GM12892 (cell line): ENCODE measurements at places on chromosomes 7 and 10.

DNA sequence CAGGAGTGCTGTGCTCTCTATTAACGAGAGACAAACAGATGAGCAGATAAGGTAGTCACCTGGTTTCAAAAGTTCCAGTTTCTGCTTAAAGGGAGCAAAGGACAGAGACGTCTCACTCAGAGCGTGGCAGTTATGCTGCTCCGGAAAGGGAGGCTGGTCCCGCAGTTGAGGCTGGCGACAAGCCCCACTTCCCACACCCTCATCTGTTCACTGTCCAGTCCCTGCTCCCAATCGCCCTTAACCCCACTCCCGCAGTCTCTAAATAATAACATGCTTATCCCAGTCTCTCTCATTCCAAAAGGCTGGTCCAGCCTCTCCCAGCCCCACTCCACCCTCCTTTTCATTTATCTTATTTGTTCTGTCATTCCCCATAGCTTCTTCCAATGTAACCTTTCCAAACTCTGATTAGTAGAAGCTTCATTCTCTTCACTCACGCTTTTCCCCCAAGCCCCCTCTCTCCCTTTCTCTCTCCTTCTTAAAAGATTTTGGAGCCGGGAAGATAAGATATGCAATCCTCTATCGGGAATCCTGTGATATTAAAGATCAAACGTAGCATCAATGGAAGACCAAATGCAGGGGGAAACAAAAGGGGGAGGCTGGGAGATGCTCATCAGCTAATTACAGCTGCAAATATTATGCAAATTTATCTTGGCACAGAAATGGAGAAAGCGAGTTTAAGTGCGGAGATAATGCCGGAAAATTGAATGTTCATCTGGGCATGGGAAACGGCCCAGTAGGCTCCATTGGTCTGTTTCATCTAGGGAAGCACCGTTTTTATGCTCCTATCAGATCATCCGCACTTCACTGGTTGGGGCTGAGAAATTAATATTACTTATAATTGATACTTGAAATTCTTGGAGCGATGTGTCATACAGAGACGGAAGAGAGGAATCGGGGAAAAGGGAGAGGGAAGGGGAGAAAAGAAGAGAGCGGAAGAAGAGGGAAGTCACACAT is 16.3 kb upstream of the GATA3 start:
- no peak for DNase-seq

DNA sequence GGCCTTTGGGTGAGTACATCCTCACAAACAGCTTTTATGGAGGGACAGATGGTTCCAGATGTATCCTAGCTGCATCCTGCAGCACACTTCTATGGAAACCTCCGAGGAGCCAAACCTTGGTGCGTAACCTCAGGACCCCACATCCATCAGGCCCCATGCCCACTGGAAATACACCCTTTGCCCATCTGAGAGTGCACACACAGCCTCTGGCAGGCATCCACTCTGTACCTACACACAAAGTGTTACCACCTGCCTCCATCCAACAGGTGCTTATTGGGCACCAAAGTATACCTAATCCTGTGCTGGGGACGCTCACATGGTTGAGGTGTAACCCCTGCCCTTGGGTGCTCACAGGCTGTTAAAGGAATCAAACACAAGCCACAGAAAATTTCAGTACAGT is 117.9 kb downstream of the ADCY1 start:
- DNase-seq = no peak

GRCh38 chr10:44857363-44858016 is 53.6 kb upstream of the TMEM72 start:
- peak; percentile 68 for DNase-seq

GRCh38 chr7:13062631-13063030 is 375.2 kb downstream of the ARL4A start:
- DNase-seq = no peak

GRCh38 chr10:124129471-124129870 is 36.1 kb upstream of the CHST15 start:
- DNase-seq = no peak

DNA sequence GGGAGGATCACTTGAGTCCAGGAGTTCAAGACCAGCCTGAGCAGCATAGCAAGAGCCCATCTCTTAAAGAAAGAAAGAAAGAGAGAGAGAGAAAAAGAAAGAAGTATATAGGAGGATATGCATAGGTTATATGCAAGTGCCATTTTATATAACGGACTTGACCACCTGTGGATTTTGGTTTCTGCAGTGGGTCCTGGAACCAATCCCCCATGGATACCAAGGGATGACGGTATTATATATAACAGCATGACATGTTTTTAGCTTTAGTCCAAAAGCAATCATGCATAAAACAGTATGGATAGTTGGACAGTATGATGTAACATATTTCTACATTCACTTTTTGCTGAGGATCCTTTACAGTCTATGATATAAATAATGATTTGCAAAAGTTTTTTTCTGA is 45.3 kb downstream of the DLD start:
- no peak for DNase-seq

DNA sequence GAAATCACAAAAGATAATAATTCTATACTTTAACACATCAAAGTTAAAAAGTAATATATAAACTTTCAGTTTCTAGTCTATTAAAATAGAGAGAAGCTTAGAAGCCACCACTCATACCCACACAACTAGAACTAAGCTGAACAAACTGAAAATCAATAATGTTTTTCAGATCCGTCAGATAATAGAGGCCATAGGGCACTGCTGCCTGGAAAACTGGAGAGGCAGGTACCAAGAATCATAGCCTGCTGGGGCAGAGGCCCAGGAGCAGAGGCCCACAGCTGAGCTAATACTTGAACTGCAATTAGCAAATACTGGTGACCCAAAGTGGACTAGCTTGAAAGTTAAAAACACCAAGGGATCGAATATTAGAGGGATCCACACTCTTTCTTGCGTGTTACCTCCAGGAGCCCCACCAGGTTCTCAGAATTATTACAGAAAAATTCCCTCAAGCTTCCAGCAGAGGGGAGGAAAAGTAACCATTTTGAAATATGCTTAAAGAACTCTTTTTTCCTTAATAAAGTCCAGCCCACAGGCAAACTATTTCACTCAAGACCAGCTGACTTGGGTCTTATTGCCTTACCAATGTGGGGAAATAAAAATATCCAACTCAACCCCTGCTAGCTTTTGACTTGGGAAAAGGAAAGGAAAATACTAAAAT is 774.1 kb upstream of the IGFBP3 start:
- DNase-seq = no peak

DNA sequence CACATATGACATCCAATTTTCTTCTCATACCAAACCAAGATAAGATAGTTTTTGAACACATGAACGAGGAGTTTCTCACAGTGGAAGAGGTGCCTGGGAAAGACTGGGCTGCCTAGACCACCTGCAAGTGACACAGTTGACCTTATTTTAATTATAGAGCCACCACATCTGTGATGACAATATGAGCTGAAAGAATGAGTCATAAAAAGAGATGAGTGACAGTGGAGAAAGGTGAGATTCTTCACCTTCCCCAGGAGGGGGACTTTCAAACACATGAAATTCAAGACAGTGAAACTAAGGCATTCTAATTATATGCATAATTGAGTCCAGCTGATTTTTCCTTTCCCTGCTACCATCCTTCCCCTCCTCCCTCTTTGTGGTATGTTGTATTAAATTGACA is 475.5 kb downstream of the NXPH1 start:
- DNase-seq = no peak

DNA sequence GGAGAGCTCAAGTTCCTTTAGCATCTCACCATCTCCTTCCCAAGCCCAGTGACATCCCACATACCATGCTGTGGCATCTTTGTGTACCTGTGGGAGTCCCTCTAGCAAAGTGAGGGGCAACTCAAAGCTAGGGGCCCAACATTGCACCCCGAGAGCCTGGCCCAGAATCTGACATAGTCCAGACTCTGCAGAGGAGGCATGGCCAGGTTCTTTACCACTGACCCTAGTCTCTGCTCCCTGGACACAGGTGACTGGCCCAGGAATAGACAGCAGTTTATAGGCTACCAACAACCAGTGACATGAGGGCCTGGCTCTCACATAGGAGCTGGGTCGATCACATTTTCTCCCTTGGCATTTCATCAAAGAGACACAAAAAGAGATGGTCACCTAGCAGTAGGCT is 444.0 kb upstream of the ZMIZ1 start:
- DNase-seq = no peak

DNA sequence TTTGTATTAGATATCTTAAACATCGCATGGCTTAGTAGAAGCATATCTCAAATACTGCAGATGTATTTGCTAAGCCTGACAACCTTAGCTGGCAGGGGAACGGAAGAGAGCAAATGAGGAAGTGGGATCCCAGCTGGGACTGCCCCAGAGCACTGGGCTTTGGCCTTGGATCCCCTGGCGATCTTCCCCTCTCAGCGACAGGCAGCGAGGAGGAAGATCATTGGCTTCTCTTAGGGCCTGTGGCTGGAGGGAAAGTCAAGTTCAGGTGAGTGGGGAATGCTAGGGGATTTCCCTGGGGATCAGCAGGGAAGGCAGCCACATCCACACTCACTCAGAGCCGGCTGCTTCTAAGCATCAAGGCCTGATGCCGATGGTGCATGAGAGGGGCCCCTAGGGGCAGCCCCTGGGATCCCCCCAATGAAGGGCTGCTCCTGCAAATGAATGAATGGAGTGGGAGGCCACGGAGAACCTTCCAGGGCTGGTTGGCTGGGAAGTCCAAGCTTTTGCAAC is 42.0 kb downstream of the LYZL2 start:
- DNase-seq = peak; percentile 39

DNA sequence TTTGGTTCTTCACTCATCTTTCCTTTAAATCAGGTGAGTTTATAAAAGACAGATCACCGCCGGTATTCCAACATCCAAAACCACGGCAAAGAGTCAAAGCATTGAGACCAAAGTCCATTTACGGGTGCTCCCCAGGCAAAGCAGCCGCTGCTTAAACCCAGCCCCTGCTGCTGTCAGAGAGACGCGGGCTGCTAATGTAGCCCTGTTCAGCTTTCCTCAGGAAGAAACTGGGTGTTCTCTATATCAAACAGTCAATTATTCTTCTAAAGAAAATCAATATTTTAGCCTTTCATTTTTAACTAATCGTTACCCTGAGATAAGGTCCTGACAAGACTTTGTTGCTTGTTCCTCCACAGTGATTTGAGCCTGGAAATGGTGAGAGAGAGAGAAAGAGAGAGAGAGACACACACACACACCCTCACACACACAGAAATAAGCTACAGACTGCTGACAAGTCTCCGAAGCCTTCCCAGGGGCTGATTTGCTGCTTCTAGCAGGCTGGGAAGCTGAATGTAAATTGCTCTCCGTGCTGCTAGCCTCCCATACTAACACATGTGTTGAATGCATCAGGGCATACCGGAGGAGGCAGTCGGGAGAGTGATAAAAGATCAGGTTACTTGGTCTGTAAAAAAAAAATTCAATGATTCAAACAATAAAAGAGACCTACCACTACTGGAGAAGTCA is 183.0 kb upstream of the ANK3 start:
- DNase-seq = no peak

DNA sequence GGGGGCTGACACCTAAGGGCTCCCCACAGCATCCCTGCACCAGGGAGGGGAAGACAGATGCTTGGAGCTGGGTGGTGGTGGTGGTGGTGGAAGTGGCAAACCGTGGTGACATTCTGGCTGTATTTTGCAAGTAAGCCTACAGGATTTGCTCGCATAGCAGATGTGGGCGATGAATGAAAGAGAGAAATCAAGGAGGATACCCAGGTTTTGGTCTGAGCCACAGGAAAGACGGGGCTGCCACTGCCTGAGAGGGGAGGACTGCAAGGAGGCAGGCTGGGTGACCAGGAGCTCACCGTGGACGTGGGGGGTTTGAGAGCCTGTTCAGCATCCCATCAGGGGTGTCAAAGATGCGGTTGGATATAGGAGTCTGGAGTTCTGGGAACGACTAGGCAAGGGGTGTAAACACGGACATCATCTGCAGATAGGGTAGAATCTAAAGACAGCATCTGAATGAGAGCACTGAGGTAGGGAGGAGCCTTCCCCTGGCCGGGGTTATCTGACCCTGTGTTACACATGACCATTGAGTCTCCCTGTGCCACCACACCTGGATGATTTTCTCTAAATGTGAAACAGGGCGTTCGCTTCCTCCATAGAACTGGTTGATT is 49.7 kb downstream of the TSPAN15 start:
- no peak for DNase-seq

- no peak for DNase-seq
Measured at GRCh38 chr10:50807851-50808776, 68.4 kb downstream of the ASAH2B start.

- no peak for DNase-seq
Measured at GRCh38 chr10:3081383-3081981, 14.1 kb downstream of the PFKP start.

DNA sequence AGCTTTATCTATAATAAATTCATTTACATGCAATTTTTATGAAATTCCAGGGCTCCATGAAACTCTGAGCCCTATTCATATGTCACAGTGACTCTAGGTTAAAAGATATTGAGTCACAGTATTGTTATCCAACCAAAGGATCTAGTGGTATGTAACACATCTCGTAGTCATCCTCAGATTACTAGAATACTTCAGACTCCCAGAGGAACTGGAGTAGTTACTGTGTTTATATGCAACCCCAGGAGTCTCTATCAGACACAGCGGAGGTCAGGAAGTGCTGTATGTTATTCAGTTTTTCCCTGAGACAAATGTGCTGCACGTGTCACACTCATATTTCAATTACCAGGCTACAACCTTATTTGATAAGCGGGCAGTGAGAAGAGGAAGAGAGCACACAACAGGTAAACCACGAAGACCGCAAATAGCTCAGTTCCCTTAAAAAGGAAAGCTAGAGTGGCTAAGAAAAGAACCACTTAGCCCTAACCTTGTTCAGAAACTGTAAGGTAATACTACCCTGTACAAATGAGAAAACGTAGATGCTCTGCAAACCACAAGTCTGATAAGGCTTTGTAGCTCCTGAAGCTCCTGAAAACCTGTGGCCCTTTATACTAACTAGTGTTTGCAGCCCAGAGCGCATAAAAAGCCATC is 114.0 kb upstream of the CNTNAP2 start:
- DNase-seq = no peak

DNA sequence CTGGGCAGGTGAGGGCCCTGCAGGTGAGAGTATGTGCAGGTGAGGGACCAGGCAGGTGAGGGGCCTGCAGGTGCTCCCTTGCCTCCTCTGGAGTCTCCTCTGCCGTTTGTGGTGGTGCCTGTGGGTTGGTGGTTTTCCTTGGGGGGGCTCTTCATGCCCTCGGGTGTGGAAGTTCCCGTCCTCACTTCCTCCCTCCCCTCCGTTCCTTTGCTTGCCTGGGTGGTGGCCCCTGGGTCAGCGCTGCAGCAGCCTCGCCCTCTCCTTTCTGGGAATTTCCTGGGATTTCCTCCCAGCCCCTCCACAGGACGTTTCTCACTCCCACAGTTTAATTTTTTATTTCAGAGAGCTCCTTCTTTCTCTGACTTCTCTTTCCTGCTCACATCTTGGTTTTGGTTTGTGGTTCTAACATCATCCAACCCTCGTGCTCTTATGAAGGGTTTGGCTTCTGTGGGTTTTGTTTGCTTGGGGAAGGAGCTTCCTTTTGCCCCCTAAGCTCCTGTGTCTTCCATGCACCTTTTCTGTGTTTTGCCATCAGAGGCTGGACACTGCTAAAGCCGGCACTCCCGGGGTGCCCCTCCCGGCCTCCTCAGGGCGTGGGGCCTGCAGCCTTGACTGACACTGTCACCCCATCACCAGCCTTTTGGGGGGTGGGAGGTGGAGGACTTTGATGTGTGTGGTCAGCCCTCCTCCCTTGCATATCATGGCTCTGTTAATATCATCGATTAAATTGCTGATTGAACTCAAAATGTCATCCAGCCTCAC is 29.2 kb upstream of the ADGRA1 start:
- no peak for DNase-seq
